ENCODE measurements at places on chromosomes 6 and 20.
A peak's percentile ranks its signal among the peaks of the same experiment; 100 is the strongest.

DNA sequence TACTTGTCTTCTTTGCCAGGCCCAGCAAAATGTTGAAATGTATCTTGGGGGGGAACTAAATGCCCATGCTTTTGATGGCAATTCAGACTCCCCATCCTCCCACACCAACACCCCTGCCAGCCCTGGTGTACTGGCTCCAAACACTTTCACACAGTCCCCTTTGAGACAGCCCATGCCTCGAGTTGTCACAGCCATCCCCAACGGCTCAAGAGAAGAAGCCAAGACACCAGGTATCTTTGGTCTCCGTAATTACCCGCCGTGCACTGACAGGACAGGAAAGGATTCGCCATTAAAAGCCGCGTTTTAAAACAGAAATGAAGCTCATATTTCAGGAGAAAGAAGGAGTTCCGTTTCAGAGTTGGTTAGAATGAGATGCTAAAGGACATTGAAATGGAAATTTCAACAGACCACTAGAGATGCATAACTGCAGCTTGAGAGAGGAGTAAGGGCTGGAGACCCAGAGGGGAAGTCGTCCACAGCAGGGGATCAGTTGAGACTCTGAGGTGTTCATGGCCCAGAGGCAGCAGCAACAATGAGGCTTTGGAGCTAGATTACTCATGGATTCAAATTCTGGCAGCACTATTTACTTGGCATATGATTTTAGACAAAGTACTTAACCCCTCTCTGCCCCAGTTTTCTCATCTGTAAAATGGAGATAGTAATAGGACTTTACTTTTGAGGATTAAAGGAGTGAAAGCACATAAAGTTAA, 63.5 kb upstream of the ADGRF1 start:
- DNase-seq: no peak

- DNase-seq: no peak
Observed at GRCh38 chr6:4134841-4135664, at the start of gene ECI2. ECI2 (minus strand) TSS chr6:4135575; CDS start chr6:4135560, 15 bp downstream.

GRCh38 chr6:36613200-36613995, 19.2 kb downstream of the SRSF3 start:
- no peak for DNase-seq

- no peak for DNase-seq
Observed at GRCh38 chr20:32435449-32436107, 77.4 kb downstream of the ASXL1 start.

DNA sequence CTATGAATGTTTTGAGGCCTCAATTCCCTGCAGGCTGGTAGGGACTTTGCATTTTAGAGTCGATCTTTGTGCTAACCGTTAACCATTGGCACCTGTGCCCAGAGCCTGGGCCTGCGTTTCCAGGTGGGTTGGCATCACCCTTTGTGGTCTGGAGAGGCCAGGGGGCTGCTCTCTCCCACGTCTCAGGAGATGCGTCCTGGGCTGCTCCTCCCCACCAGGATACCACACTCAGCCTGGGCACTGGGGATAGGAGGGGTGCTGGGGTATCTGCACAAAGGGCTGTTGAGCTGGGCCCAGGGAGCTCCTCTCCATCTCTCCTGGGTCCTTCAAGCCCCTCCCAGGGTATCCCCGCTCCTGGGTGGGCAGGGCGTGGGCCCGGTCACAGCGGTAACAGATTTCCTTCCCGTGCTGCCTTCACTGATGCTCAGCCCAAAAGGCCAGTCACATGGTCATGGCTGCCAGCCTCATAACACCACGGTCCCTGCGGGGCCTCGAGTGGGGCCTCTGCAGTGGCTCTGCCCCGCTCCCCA, 266.2 kb downstream of the TAF4 start:
- no peak for DNase-seq

- no peak for DNase-seq
Observed at GRCh38 chr6:89836639-89837222, 7.1 kb downstream of the CASP8AP2 start.

GRCh38 chr20:50814438-50815161, 19.7 kb downstream of the BCAS4 start:
- no peak for DNase-seq

DNA sequence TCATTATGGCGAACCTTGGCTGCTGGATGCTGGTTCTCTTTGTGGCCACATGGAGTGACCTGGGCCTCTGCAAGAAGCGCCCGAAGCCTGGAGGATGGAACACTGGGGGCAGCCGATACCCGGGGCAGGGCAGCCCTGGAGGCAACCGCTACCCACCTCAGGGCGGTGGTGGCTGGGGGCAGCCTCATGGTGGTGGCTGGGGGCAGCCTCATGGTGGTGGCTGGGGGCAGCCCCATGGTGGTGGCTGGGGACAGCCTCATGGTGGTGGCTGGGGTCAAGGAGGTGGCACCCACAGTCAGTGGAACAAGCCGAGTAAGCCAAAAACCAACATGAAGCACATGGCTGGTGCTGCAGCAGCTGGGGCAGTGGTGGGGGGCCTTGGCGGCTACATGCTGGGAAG, 22.5 kb upstream of the PRND start:
- DNase-seq: no peak

DNA sequence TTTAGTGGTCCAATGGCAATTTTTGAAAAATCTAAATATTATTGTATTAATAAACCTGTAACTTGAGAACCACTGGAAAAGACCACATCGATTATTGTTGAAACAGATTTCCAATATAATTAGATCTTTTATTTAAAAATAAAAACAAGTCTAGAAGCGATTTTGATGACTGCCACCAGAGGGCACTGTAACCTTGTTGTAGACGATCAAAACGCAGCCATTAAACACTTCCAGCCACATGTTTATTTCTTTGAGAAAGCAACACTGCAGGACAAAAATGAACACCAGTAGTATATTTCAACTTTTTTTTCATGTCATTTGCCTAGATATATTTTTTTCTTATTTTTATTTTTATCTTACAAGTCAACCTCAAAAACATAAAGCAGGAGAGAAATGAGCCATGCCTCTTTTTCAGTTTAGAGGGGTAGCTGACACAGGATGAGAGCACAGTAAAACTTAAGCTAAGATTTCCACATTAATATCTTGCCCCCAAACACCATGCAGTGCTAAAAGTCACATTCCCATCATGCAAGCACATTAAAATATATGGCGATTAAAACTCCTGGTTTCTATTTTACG, 115.4 kb downstream of the OPRM1 start:
- peak; percentile 47 for DNase-seq

DNA sequence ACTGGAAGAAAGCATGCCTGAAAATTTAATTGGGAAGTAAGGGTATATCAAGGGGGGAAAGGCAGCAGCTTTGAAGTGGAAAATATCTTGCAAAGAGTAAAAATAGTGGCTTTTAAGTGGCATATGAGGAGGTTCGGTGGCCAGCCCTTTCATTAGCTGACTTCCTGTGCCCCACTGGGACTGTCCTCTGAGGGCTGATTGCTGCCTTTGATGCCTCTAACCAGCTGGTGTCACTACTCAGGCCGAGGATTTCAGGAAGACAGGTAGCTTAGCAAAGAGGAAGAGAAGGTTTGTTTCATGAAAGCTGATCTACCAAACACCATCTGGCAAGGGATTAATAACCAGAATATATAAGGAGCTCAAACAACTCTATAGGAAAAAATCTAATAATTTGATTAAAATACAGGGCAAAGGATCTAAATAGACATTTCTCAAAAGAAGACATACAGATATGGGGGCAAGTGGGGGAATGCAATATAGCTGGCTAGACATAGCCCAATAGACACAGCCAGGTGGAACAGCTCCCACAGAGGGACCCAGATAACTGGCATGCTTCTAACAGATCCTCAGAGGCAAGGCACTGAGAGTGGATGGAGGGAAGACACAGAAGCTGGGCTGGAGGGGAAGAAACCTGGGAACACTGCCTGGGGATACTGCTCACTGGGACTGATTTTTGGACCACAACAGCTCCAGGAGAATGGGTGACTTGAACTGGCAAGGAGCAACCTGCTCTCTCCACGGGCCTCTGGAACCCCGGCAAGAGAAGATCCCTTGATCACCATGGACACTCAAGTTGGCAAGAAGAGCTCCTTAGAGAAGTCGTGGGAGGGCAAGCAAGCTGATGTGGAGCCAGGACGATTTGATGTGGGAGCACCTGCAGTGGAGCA, 33.2 kb downstream of the CCN2 start:
- no peak for DNase-seq

- no peak for DNase-seq
Observed at GRCh38 chr20:18050628-18051027, 7.1 kb downstream of the OVOL2 start.

- DNase-seq: no peak
Observed at GRCh38 chr20:19823971-19824370, 65.9 kb downstream of the RIN2 start.

- no peak for DNase-seq
Observed at GRCh38 chr6:53258076-53258773, 90.5 kb downstream of the ELOVL5 start.

DNA sequence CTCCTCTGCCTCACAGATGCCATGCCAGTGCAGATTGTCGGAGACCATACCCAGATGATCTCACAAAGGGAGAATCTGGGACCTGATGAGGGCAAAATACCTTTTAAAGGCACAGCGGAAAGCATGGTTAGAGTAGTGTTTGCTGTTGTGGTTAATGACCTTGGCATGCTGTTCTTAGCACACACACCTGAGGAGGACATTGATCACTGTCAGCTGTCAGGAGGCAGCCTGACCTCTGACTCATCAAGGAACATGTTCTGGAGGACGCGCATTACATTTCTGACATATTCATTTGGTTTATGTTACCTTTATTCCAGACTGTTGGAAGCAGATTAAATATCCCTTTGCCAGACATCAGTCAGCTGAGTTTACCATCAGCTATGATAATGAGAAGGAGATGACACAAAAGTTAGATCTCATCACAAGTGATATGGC, 57.1 kb downstream of the GOPC start:
- DNase-seq: no peak

DNA sequence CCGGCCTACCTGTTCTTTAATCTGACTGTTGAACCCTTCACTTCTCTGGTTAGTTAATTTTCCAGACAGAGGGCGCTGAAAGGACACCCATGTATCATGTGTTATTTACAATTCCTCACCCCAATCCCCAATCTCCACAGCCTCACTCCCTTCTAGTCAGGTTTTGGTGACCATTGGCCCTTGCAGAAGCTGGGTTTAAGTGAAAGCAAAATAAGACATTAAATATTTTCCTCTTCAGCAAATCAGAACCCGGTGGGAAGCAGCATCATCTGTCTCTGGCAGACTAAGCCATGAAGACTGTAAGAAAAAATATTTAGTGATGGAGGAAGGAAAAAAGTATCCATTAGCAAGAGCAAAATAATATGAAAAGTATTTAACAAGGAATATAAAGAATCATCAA, 9.4 kb upstream of the HLA-DQA1 start:
- peak; percentile 21 for DNase-seq

DNA sequence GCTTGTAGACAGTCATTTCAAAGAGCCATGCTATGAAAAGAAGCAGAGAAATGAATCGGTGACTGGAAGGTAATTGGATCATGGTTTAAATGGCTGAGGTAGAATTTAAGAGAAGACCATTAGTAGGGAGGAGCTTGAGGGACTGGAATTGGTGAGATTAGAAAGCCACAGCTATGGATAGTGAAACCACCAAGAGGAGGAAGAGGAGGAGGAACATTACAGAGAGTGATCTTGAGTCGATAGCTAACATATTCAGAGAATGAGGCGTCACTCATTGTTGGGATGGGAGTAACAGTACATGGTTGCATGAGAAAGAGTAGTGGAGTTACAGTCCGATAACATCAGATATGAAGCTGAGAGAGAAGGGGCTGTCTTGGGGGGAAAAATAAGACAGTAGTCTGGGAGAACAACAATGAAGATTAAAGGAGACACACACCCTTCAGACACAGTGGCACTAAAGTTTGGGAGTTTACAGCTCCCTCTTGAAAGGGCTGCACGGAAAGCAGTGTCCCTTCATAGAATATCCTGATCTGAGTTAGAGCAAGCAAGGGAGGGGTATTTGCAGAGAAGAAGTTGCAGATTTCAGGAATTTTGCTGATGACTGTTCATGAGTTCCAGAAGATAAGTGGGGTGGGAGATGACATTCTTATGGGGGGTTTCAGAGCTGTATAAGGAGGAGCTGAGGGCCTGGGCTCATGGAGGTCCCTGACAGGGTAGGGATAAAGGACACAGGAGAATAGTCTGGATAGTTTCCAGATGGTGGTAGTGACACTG, 15.1 kb upstream of the LAMP5 start:
- no peak for DNase-seq

GRCh38 chr20:62776692-62777527, 19.4 kb upstream of the MRGBP start:
- DNase-seq: no peak

DNA sequence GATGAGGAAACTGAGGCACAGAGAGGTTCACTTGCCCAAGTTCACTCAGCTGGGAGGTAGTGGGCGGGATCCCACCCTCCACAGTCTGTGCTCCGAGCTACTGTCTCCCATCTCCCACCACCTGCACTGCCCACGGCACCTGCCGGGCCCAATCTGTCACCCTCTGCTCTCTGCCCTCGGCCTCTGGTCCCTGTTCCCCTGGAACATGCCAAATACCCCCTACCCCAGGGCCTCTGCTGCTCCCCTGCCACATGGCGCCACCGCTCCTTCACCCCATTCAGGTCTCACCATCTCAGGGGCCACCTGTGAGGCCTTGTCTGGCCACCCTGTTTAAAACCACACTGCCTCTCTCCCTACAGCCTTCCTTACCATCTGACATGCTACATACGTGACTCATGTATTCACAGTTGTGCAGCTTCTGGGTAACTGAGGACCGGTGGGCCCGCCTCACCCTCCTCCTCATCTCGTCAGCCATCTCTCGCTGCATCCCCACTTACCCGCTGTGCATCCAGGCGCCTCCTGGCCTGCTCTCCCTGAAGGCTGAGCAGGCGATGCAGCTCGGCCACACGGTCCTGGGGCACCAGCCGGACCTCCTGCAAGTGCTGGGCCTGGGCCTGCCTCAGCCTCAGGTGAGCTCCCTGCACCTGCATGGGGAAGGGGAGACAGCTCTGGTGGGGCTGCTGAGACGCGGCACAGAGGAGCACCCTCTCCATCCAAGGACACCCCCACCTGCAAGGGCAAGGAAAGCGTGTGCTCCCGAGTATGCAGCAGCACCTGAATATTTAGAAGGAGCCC, 50.6 kb downstream of the GINS1 start:
- no peak for DNase-seq

DNA sequence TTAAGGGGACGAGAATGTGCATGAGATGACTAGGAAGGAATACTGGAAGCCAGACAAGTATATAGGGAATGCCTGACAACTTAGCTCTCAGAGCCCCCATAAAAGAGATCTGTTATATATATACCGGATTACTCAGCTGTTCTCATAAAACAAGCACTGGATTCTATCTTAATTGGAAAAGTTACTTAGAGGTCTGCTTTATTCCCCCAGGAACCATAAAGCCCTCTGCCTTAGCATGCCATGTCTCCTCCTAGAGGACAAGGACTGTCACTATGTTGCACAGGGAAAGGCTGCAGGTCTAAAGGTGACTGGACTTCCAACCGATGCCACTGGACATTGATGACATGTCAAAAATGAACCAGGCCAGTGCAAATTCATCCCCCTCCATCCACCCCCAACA, 6.4 kb downstream of the EXOC2 start:
- no peak for DNase-seq

GRCh38 chr6:118896339-118897136, 2.6 kb downstream of the ASF1A start:
- DNase-seq: peak; percentile 40

GRCh38 chr20:20448881-20449280, 81.0 kb downstream of the INSM1 start:
- no peak for DNase-seq

- DNase-seq: no peak
Observed at GRCh38 chr6:55437141-55437540, 109.9 kb downstream of the GFRAL start.

GRCh38 chr6:101117393-101118135, 236.4 kb upstream of the ASCC3 start:
- no peak for DNase-seq

GRCh38 chr6:56798163-56798562, 155.5 kb upstream of the DST start:
- DNase-seq: peak; percentile 22

GRCh38 chr6:66054967-66055366, 347.9 kb upstream of the EYS start:
- DNase-seq: no peak

All from brain microvascular endothelial cell (primary cell).